NCI-H524 (cell line): ENCODE measurements at places on chromosomes 5 and 9.
A peak's percentile ranks its signal among the peaks of the same experiment; 100 is the strongest.

DNA sequence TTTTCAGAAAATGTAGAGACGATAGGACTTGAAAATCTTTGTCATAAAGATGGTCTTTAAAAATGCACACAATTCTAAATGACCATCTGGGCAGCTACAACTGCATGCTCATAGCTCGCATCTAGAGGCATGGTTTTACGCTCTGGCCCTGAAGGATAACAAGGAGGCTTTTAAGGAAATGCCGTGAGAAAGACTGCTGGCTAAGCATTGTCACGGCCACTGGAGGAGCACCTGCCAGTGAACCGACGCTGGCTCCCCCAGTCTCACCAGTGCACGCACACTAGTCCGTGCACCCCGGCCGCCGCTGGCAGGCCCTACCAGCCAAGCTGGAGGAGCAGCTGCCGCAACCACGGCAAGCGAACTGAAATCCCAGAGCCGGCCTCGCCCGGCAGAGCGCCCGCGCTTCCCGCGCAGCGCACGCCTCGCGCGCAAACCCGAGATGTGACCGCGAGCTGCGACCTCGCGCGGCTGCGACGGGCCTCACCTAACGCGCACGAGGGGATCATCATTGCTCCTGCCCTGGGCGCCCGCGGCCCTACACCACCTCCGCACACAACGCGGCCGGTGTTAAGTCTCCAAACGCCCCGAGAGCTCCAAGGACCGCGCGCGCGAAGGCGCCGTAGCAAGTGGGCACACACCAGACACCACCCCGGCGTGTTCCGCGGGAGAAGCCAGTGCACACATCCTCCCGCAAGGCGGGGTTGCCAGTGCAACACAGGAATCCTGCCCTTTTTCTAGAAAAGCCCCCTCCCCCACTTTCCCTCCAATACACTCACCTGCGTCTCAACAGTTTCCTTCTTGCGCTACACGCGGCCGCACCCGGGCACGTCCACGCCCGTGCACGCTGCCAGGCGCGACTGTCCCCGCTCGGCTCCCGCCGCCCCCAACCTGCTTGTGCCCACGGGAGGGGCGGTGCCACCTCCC, 5.3 kb downstream of the ELAVL2 start:
- DNase-seq: peak; percentile 51

- peak; percentile 56 for DNase-seq
Observed at GRCh38 chr5:27124590-27124989, 86.2 kb upstream of the CDH9 start.

DNA sequence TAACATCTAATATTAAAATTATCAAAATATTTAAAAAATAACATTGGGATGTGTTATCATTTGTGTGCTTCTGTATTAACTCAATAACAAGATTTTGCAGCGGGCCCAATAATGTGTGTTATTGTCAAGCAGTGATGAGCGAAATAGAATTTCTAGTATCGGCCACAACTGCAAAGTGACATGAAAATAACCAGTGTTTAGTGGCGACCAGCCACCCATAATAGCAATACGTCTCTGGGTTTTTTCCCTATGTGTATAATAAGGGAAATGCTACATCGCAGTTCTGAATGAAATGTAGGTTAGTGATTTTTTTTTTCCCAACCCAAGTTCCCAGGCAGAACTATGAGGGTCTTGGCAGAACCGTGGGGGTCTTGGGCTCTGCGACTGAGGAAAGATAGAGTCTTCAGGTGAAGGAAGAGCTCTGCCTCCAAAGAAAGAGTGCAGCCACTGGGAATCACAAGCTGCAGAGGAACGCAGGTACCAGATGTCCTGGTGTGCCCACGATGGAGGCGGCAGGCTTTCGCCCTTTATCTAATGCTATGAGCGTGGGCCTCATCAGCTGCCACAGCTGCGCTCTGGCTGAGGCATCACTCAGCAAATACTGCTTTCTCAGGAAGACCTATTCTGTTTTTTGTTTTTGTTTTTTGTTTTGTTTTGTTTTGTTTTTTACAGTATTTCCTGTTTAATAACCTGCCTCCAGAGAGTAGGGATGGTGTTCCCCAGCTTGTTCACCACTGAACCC, 235.0 kb downstream of the ROR2 start:
- no peak for DNase-seq

DNA sequence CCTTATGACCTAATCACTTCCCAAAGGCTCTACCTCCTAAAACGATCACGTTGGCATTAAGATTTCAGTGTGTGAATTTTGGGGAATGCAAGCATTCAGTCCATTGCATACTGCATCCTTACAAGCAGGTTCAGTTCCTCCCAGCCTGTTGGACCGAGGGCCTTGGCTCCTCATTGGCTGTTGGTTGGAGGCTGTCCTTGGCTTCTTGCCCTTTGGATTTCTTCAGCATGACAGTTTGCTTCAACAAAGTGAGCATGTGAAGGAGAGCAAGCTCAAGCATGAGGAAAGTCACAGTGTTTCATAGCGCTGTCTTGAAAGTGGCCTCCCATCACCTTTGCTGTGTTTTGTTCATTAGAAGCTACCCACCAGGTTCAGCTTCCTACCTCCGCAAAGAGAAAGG, 109.5 kb downstream of the GADD45G start:
- no peak for DNase-seq

GRCh38 chr5:57316798-57317327, 143.0 kb downstream of the GPBP1 start:
- no peak for DNase-seq

DNA sequence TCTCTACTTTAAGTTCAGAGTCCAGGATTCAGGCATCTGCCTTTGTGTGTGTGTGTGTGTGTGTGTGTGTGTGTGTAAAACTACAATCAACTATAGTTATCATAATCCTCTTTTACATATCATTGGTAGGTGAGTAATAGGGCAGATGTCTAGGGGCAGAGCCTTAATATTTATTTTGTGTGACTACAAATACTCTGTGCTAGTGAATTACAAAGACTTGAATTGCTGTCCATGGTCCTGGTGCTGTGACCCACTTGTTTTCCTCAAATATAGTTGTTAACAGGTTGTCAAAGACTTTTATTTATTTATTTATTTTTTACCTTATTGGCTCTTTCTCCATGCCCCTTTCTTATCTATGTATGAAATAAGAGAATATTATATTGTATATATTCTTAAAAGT, 196.8 kb downstream of the ANXA1 start:
- no peak for DNase-seq

GRCh38 chr5:124678922-124679519, 67.4 kb downstream of the ZNF608 start:
- DNase-seq: no peak

- no peak for DNase-seq
Observed at GRCh38 chr9:112072721-112073638, 102.1 kb downstream of the SUSD1 start.
